Hepatic stellate cell (primary cell): ENCODE measurements at places on chromosomes 3 and 15.
A peak's percentile ranks its signal among the peaks of the same experiment; 100 is the strongest.

- DNase-seq: no peak
These were observed 136.9 kb upstream of the CFAP20DC start for GRCh38 chr3:59186725-59187124.

DNA sequence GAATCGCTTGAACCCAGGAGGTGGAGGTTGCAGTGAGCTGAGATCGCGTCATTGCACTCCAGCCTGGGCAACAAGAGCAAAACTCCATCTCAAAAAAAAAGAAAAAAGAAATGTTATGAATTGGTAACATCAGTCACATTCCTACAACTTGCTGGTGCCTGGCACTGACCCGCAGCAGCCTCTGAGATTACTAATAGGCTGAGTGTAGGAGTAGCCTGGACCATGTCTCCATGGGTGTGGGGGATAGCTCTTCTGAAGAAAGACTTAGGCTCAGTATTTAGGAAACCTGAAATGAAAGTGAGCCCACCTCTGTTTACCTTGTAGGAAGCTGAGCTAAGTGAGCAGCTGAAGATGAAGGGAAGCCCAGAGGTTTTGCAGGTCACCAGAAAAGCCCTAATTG, 148.3 kb downstream of the LRRC28 start:
- no peak for DNase-seq

GRCh38 chr3:183252973-183253527, at the start of gene B3GNT5:
Gene B3GNT5 (plus strand): TSS chr3:183253253. CDS start chr3:183269799, 16,546 bp downstream.
- DNase-seq: peak; percentile 9

DNA sequence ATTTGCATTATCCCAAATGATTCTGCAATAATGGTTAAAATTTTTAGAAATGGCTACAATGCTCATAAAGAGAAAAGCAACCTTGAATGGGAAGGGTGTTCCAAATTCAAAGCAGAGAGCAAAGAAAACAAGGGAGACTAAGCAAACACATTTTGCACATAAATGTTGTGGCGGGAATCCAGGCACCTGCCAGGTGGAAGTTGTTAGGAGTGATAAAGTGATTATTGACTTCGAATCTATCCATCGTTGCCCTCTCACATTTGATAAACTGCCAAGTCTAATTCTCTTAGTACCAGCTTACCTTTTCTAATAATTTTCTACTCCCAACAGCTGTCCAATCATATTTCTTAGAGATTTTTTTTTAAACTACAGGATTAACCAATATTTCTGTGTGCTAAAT, 244.5 kb downstream of the CACNA2D3 start:
- DNase-seq: no peak

GRCh38 chr15:39254181-39254580, 326.7 kb upstream of the THBS1 start:
- DNase-seq: no peak

DNA sequence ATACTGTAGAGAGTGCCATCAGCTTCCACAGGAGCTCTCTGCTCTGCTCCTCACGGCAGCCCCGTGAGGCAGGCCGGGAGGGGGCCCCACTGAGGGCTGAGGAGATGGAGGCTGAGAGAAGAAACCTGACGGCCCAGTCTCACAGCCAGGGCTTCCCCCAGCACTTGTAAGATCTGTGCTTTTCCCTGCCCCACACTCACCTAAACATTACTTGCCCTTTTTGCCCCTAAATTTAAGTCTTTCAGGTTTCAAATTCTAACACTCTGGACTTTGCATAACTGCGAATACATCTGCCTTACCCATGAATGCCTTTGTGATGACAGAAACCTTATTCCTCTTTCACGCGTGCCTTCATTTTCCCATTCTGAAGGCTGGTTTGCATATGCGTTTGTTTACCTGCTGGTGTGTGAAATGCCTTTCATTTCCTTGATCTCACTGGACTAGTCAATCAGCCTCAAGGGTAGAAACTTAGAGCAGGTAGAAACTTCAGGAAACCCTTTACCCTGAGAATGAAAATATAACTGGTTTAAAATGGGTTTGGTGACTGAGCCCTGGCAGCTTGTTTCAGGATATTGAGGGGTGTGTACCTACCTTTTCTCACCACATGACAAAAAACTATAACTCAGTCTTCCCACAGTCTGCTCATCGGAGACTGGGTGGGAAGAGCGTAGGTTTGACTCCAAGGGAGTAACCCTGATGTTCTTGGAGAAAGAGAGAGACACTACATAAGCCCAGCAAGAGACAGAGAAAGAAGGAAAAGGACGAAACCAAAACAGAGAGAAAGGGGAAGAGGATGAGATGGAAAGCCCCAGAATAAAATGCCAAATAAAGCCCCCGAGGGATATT, 20.1 kb downstream of the SLC12A8 start:
- DNase-seq: no peak

DNA sequence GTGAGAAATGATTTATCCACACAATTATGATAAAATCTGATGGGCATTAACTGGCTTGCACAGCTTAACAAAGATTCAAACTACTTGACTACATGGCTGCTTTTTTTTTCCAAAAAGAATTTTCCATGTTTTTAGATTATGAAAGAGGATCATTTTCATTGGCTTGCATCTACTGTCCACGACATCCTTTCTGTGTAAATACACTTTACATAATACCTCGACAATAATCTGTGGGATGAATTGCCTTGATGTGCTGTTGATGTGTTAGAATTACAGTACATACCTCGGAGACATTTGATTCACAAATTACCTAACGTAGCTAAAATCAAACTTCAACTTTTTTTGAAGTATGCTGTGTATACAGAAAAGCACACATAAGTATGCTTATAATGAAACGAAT, 104.4 kb downstream of the PPP2R3A start:
- DNase-seq: no peak

- peak; percentile 85 for DNase-seq
These were observed 6.1 kb upstream of the DUSP7 start for GRCh38 chr3:52062505-52062904.

DNA sequence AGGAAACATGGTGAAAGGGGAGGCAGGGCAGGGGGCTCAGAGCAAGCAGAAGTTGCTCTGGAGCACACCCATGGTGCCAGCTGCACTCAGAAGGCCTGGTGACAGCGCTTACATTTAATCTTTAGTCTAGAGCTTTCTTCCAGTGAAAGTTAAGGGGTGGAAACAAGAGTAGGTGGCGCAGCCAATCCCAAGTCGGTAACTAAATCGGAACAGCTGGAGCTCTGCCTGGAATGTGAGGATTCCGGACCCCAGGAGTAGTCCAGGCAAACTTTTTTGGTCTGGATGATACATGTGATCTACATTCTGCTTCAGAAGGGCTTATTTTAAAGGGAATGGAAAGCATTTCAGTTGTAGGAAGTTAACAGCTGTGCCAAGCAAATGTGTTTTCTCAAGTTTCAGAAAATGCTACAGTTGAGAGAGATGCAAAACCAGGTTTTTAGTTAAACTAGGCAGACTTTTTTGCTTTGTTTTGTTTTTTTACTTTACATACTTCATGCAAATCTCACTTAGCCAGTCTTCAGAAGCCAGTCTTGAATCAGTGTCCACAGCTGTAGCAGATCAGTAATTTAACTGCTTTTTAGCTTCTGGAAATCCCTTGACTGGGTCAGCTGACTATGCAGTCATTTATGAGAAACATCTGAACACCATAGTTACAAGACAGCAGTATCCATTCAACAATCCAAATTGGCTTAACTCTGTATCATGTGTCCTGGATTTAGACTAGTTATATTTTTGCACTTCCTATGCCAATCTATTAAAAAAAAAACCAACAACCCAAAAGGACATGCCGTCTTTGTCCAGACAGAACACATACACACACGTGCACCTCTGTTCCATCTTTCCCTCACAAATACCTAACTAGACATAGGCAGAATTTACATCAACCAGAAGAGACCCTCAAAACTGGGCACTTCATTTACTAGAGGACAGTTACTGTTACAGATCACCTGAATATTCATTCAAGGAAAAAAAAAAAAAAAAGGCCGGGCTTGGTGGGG, 33.2 kb downstream of the ZNF106 start:
- DNase-seq: peak; percentile 82

DNA sequence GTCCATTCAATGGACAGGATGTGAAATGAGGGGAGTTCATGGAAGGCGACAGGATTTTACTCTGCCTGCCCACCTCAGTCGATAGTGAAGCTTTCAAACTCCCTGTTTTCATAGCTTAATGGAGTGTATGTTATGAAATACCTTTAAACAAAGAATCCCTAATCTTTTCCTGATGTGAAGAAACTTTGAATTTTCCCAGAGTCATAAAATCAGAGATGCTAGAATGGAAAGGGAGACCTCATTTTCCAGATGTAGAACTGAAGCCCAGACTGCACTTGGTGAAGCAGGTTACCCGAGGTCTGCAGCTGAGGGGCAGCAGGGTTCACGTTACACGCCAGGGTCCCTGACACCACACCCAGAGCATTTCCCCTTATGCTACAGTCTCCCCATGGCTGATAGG, 34.7 kb upstream of the LACTB start:
- no peak for DNase-seq

GRCh38 chr3:197516517-197516889, 39.3 kb downstream of the BDH1 start:
- peak; percentile 80 for DNase-seq

DNA sequence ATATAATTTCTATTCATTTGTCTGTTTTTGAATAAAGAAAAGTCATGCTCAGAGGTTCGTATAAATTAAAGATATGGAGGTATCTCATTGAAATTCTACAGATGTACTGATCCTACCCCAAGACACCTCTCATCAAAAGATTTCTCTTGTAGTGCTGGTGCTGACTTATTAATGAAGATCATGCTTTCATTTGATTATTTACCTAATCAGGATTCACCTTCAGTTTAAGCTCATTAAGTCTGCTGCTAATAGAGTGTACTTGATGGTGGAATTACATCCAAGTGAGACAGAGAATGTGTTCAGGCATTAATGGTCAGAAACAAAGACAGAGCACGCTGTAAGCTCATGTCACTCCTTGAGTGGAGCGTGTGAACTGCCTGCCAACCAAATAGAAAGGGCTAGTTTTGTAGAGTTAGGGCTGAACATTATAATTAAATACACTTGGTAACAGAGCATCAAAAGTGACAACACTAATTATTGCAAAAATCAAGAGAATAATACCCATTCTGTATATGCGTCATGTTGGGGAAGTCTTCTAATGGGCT, 45.5 kb downstream of the KBTBD12 start:
- no peak for DNase-seq

- DNase-seq: peak; percentile 9
These were observed 2.7 kb downstream of the ZNF654 start for GRCh38 chr3:88061746-88062145.

DNA sequence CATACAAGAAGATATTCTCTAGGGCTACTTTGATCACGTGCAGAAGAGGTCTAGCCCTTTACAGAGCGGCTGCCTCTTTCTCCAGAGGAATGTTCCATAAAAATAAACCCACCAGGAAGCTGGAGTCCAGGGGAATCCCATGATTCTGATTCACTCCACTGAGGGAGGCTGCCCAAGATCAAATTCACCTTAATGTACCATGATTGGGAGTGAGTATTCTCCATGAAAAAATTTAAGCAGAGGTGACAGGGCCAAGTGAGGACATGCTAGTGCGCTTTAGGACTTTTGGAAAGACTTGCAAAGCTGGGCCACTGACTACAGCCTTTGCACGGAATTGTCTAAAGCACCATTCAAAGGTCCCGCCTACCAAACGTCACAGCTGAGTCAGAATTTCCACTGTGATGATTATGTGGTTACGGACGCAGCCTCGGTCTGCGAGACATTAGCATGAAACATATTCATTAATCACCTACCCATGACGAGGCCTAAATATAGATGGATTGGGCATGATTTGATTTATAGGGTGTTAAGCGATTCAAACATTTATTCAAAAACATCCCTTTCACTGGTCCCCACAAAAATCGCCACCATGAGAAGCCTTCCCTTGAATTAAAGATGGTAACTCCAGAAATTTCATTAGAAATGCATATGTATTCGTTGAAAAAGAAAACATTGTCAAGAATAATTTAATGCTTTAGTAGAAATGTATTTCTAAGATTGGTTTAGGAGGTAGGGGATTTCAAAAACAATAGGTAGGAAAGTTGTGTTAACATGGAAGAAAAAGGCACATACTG, 152.6 kb downstream of the GREM1 start:
- DNase-seq: peak; percentile 38

DNA sequence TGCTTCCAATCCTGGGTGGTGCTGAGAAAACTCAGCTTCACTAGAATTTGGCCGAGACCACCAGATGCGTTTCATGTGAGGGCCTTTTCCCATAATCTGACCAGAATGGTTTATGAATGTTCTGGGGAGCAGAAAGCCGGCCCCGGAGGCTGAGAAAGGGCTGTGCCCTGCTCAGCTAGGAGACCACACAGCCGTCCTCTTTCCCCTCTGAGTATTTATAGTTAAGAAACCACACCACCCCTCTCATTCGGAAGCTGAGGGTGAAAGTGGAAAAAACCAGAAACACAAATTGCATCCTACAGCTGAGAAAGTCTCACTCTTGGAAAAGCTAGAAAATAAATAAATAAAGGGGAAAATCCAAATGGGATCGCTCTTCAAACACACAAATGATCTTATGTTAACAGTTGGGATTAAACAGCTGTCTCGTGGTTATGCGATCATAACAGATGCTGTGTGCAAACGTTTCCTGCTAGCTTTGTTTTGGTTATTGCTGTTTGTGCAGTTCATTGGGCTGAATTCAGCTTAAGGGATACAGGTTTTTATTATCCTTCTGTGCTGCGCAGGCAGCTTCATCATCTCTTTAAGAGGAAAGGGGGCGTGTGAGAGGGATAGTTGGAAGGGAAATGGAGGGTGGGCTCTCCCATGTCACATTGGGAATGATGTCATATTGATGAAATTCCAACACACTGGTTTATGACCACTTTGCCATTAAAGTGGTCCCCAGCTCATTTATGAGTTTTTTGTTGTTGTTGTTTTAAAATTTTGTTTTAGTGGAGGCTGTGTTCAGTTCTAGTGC, 1026.2 kb upstream of the NR2F2 start:
- no peak for DNase-seq

DNA sequence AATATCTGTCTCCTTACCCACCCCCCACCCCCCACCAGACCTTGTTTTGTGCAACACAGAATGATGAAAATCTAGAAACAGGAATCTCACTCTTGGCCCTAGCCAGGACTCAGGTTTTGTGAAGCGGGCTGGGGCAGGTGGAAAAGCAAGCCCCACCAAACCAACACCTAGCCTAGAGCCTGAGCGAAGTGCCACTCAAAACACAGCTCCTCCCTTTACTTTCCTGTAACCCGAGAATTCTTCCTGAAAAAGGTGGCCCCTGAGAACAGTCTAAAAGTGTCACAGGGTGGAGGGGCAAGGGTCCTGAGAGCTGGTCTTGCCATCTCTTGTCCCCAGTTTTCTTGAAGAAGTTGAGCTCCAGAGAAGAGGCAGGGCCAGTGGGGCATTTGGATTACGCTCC, 17.4 kb upstream of the RPUSD3 start:
- no peak for DNase-seq

DNA sequence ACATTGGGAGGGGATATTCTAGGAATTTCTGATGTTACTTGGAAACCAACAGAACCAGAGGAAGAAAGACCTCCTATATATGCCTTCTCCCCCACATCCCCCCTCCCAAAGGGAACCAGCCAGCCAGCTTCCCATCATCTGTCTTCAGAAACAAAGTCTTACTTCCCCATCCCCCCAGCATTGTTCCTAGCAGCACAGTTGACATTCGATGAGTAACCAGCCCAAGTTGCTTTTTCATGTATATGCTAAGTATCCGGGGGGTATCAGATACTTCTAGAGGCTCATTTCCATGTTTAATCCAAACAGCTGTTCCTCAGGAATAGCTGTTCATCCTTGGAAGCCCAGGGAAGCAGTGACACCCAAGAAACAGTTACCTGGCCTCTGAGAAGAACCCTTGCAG, 16.0 kb downstream of the RMDN3 start:
- no peak for DNase-seq
